ENCODE measurements at places on chromosomes 2 and 18.

DNA sequence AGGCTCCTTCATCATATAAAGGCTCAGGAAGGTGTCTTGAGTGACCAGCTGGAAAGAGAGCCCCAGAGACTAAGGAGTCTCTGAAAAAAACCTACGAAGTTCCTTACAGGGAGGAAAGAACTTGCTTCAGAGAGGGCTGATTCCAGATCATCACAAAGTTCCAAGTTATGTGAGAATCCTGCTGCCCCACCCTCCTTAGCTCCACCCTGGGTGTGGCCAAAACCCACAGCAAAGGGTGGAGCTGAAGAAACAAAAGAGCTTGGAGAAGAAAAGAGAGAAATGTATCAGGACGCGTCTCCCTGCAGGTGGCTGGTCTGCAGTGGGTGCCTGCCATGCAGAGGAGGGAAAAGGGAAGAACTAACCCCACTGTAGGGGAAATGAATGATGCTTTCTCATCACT lies 32.8 kb upstream of the ZNF396 start:
- no peak for DNase-seq

- DNase-seq: no peak
These were observed 57.3 kb upstream of the KLF7 start for GRCh38 chr2:207223051-207223450.

GRCh38 chr2:106117347-106117746 lies 76.8 kb downstream of the UXS1 start:
- DNase-seq: no peak

DNA sequence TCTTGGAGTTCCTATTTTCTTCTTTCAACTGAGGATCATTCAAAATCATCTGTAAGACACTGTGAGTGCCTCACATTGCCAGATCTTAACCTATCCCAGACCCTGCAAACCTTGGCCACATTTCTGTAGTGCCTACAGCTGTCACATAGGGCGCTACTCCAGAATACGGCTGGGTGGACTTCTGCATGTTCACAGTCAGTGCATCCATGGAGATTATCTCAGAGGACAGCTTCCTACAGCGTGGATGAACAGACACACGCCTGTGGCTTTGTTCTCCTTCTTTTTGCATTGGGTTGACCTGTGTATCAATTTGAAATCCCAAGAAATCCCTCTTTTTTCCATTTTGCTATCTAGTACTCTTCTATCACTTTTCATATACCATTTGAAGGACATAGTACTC lies 1.9 kb upstream of the KLHL29 start:
- no peak for DNase-seq

DNA sequence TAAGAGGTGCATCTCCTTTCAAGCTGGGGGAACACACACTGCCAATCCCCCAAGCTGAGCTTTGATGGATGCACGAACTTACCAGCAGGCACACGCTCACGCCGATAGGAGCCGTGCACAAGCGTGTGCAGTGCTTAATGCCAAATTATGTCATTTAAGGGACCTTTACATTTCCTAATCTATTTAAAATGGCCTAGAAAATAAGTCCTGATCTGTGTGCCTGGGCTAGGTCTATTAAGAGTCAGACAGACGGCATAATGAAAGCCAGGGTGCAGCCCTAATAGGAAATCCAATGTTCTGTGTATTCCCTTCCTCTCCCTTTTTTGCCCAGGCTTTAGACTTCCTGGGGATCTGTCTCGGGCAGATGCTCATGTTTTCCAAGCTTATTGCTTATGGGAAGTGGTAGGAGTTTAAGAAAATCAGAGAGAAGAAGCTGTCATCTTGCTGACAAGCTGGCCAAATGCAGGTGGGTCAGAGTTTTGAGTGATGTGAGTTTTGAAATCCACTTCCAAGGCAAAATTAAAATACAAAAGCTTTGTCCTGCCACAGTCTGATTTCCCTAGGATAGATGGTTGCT lies 142.6 kb downstream of the MYT1L start:
- no peak for DNase-seq

DNA sequence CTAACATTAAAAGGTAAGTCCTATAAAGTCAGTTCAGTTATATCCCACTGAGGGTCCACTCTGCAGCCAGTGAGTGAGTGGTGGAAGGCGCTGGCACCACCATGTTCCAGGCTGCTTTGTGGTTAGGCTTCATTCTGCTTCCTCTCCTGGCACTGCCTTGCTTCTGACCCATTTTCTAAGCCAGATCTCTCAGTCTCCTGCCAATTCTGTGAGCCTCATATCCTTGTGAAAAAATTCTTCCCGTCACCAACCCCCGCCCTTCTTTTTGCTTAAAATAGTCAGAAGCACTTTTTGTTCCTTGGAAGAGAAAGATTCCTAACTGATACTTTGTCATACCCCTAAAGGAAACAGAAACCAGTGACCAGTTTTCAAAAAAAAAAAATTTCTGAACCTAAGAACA lies 139.8 kb upstream of the NCK2 start:
- no peak for DNase-seq

DNA sequence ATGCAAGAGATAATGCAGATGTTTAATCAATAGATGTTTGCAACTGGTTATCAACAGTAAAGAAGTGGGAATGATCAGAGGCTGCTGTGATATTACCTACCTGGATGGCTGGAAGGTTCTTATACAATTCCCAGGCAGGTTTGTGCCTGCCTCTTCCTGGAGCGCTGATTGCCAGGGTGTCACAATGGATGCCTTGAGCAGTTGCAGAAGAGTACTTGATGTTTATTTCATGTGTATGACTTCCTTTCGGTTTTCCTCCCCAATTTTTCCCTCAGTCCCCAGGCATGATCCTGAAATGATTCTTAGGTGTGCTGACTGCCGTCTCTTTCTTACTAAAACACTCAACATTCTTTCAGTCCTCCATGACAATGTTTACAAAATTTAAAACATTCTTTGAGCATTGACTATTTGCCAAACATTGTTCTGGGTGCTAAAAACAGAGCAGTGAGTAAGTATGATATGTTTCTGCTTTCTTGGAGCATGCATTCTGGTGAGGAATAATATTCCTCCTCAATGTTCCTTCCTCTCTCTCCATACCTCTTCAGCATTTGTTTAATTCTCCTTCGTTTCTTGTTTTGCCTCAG lies 416.6 kb upstream of the TRIB2 start:
- DNase-seq: no peak

DNA sequence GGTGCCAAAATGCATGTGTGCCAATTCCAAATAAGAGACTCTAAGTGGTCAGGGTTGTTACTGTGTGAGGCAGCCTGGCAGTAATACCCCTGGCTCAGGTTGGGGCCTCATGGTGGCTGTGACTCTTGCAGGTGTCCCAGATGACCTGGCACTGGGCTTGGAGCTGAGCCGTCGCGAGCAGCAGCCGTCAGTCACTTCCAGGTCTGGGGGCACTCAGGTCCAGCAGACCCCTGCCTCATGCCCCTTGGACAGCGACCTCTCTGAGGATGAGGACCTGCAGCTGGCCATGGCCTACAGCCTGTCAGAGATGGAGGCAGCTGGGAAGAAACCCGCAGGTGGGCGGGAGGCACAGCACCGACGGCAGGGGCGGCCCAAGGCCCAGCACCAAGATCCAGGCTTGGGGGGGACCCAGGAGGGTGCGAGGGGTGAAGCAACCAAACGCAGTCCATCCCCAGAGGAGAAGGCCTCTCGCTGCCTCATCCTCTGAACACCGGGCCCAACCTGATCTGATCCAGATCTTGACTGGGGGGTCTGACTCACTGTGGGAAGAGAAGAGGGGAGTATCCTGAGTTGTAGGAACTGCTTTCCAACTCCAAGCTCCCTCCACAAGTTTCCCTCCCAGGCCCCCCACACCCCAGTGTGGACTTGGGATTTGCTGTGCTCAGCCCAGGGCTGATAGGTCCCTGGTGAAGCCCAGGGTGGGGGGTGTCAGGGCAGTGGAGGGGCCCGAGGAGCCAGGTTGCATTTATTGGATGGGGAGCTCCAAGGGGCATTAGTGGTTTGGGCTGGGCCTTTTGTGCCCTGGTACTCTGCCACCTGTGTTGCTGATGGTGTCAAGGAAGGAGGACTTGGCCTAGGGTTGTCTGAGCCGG lies 5.6 kb downstream of the DNAJB2 start:
- no peak for DNase-seq

GRCh38 chr2:165674780-165675179 lies 119.3 kb downstream of the GALNT3 start:
- no peak for DNase-seq

GRCh38 chr2:213766465-213766901 lies 482.2 kb downstream of the SPAG16 start:
- DNase-seq: no peak

- peak; percentile 17 for DNase-seq
These were observed 425 bp downstream of the ASB3 start for GRCh38 chr2:53786352-53786704.

GRCh38 chr2:204177977-204178522 lies 241.5 kb downstream of the ICOS start:
- DNase-seq: peak; percentile 59

DNA sequence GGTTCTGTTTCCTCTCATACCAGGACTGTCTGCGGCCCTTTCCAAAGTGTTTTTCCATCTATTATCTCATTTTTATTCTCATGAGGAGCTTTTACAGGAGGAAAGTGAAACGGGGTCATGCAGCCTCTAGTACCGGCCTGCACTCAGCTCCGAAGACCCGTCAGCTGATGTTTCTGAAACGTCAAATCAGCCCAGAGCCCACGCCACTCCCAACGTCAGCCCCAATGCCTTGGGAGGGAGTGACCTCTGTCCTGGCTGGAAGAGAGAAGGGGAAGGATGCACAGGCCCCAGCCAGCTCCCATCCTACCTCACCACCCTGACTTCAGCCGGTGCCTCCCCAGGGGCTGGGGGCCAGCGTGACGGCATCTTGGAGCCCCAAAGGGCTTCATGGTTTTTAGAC lies 58.5 kb downstream of the ADCY3 start:
- DNase-seq: no peak

- DNase-seq: no peak
These were observed 815.7 kb downstream of the ERBB4 start for GRCh38 chr2:211722928-211723327.

- DNase-seq: no peak
These were observed 45.8 kb downstream of the INO80C start for GRCh38 chr18:35451916-35452315.

DNA sequence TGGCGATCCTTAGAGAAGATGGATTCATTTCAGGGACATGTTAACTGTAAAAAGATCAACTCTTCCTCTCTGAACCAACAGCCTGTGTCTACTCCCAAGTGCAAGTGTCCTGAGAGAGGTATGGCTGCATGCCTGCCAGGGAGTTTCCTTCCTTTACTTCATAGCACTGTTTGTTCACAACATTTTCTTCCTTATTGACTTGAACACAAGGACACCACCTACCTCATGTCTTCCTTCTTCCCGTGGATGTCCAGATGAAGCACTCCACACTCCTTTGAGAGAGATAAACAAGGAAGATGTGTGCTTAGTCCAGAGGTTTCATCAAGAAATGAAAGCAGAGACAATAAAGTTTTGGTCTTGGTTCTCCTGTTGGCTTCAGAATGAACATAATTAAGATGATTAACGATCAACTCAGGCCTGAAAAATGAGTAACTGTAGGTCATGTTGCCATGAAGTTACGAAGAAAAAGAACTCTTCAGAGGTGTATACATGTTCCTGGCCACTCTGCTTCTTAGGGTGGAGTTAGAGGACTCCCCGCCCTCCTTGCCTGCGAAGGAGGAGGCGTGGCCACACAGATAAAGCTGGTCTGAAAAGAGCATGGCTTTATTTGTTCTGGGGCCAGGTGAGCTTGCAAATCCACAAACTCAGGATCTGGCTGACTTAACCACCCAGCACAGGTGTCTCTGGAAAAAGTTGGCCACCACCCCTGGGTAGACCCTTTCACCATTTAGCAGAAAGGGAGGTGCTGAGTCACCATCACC lies 155.0 kb upstream of the KCTD1 start:
- no peak for DNase-seq

DNA sequence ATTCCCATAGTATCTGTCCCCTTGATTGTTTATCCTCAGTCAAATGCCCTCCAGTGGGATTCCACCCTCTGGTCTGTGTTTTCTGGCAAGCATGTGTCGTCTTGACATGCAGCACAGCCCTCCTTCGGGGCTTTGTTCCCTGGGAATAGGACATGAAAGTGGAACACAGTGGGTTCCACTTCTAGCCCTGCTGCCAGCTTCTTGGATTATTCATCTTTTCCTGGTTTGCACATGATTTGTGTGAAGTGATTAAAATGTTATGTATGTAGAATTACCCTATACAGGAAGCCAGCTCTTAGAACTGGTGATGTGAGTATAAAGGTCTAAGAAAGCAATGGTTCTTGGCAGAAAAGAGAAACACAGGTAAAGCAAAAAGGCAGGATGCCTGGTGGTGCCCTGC lies 142.3 kb downstream of the TANC1 start:
- DNase-seq: no peak

- no peak for DNase-seq
These were observed 28.4 kb downstream of the AOX1 start for GRCh38 chr2:200614249-200614648.

GRCh38 chr2:129610766-129611165 lies 368.7 kb upstream of the RAB6C start:
- no peak for DNase-seq

DNA sequence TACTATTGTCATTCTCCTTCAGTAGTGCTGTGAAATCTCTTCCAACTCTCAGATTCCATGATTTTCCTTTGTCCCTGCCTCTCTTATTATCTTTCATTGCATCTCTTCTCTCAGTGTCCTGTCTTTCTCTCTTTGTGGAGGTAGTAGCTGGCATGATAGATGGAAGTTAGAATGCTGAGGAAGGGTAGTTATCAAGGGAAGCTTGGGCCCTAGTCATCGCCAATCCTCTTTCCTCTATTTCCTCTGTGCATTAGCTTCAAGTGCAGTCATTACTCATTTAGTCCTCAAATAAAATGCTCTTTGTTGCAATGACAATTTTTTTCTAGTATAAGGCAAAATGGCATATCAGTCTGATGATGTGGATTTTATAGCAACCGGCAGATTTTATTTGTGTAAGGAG lies 207.7 kb downstream of the CAMKMT start:
- no peak for DNase-seq

GRCh38 chr2:173547499-173547898 lies 192.8 kb downstream of the CDCA7 start:
- DNase-seq: no peak

GRCh38 chr2:120660771-120661459 lies 74.8 kb upstream of the GLI2 start:
- no peak for DNase-seq

DNA sequence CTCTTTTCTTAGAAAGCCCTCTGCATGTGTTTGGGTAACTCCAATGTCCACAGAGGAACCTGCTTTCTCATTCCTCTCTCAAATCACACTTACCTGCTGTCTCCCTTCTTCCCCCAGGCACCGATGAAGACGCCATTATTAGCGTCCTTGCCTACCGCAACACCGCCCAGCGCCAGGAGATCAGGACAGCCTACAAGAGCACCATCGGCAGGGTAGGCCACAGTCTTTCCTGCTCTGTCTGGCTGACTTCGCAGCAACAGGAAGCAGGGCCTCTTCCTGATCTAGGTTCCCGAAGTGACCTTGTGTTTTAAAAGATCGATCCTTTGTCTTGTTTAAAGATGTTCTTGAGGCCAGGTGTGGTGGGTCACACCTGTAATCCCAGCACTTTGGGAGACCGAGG lies 25.0 kb upstream of the GMCL1 start:
- DNase-seq: no peak

GRCh38 chr18:72704202-72704601 lies 160.1 kb upstream of the CBLN2 start:
- no peak for DNase-seq

Data from effector CD4-positive, alpha-beta T cell (primary cell).